A549 treated with DMSO at 1 μM for 4 hours (cell line): ENCODE measurements at places on chromosomes 6 and 20. TPM values are rescaled to one million over a fixed set of nuclear protein-coding genes. Genes with fewer than 3 reads are reported as not detected.

TBC1D32 gene
- 1.00 to 1.8 TPM (median 1.4 TPM) in 5 replicates for total RNA-seq

UTRN gene
- total RNA-seq = 9.6 to 15.1 TPM (median 12.0 TPM) in 5 replicates

RTN4IP1 gene
- total RNA-seq = 8.2 to 10.2 TPM (median 8.9 TPM) in 5 replicates

TAF11 gene
- total RNA-seq = 19.3 to 21.7 TPM (median 20.3 TPM) in 5 replicates

CALHM4 gene
- total RNA-seq = not detected in 5 replicates

SLC22A7 gene
- total RNA-seq = not detected in 5 replicates

LINC00237 gene
- total RNA-seq = not detected in 5 replicates

ITCH gene
- 25.8 to 38.8 TPM (median 33.2 TPM) in 5 replicates for total RNA-seq

DLK2 gene
- total RNA-seq = 3.5 to 6.8 TPM (median 6.4 TPM) in 5 replicates

TIAM2 gene
- total RNA-seq = 2.4 to 3.2 TPM (median 2.9 TPM) in 5 replicates

FAM162B gene
- total RNA-seq = 0.08 TPM in 1 of 5 replicates, not detected in the others

BTNL2 gene
- total RNA-seq = not detected in 5 replicates

NMBR gene
- total RNA-seq = not detected in 5 replicates

C6orf132 gene
- 1.1 to 1.3 TPM (median 1.3 TPM) in 5 replicates for total RNA-seq

LAMA4 gene
- total RNA-seq = 1.1 to 2.5 TPM (median 1.8 TPM) in 5 replicates

SIRPD gene
- not detected in 5 replicates for total RNA-seq

ARFGEF3 gene
- 0.57 to 0.77 TPM (median 0.67 TPM) in 5 replicates for total RNA-seq

HLA-DOB gene
- total RNA-seq = 0.07 to 0.30 TPM (median 0.16 TPM) in 4 of 5 replicates, not detected in the other

FAM83C gene
- total RNA-seq = 0.02 to 0.06 TPM in 2 of 5 replicates, not detected in the others

HLA-DMA gene
- 2.2 to 3.7 TPM (median 3.3 TPM) in 5 replicates for total RNA-seq

SAMD10 gene
- 0.10 to 0.13 TPM in 2 of 5 replicates, not detected in the others for total RNA-seq

CLVS2 gene
- 0.01 to 0.08 TPM (median 0.07 TPM) in 5 replicates for total RNA-seq

TEAD3 gene
- 4.2 to 6.2 TPM (median 5.7 TPM) in 5 replicates for total RNA-seq

PERP gene
- total RNA-seq = 72.9 to 96.8 TPM (median 87.9 TPM) in 5 replicates

PACRG gene
- 0.12 TPM in 1 of 5 replicates, not detected in the others for total RNA-seq

RBM39 gene
- 170 to 198 TPM (median 178 TPM) in 5 replicates for total RNA-seq

CST2 gene
- total RNA-seq = 0.14 to 0.52 TPM (median 0.28 TPM) in 3 of 5 replicates, not detected in the others

KCNQ5 gene
- 1.4 to 2.7 TPM (median 2.0 TPM) in 5 replicates for total RNA-seq

PAX1 gene
- 0.05 TPM in 1 of 5 replicates, not detected in the others for total RNA-seq

HTR1B gene
- 0.03 to 0.07 TPM in 2 of 5 replicates, not detected in the others for total RNA-seq

PPP2R5D gene
- total RNA-seq = 25.2 to 30.8 TPM (median 27.0 TPM) in 5 replicates

MMP24 gene
- total RNA-seq = 18.1 to 20.7 TPM (median 19.9 TPM) in 5 replicates

RPP40 gene
- 25.8 to 28.4 TPM (median 27.5 TPM) in 5 replicates for total RNA-seq

PPIL1 gene
- total RNA-seq = 44.9 to 48.6 TPM (median 45.8 TPM) in 5 replicates

SPDEF gene
- 1.5 to 2.8 TPM (median 2.6 TPM) in 5 replicates for total RNA-seq

HSPA1L gene
- total RNA-seq = 1.00 to 2.0 TPM (median 1.9 TPM) in 5 replicates

HLA-DOA gene
- not detected in 5 replicates for total RNA-seq

SRC gene
- 166 to 205 TPM (median 196 TPM) in 5 replicates for total RNA-seq

WFDC12 gene
- not detected in 5 replicates for total RNA-seq
